ENCODE measurements at places on chromosomes 6 and 20.

- DNase-seq: no peak
These were observed 5.0 kb downstream of the HSF2 start for GRCh38 chr6:122404444-122404843.

DNA sequence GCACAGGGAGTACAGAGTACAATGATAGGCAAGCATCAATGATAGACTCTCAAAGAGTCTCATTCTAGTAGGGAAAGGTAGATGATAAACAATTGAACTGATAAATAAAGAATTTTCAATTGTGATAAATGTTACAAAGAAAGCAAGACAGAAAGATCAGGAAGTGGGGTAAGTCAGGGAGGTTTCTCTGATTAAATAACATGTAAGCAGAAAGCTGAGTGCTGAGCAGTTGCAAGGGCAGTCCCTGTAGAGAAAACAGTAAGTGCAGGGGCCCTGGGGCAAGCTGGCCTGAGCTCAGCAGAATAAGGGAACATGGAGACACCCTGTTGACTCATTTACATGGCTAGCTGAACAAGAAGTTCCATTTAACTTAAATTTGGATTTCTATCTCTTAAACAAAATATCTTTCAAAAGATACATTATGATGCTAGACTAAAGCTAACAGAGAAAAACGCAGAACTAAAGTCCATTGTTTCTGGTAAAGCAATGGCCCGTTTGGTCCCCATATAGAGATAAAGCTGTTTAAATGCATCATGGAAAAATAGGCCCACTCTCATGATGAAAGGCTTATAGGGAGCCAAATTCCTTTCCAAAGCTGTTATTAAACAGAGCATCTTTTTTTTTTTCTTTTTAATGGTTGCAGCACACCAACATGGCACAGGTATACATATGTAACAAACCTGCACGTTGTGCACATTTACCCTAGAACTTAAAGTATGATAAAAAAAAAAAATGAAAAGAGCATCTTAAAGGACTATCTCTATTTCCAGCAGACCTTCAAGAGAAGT, 5.3 kb upstream of the TNFAIP3 start:
- DNase-seq: no peak

GRCh38 chr20:1426231-1426849, 33.5 kb upstream of the FKBP1A start:
- no peak for DNase-seq

DNA sequence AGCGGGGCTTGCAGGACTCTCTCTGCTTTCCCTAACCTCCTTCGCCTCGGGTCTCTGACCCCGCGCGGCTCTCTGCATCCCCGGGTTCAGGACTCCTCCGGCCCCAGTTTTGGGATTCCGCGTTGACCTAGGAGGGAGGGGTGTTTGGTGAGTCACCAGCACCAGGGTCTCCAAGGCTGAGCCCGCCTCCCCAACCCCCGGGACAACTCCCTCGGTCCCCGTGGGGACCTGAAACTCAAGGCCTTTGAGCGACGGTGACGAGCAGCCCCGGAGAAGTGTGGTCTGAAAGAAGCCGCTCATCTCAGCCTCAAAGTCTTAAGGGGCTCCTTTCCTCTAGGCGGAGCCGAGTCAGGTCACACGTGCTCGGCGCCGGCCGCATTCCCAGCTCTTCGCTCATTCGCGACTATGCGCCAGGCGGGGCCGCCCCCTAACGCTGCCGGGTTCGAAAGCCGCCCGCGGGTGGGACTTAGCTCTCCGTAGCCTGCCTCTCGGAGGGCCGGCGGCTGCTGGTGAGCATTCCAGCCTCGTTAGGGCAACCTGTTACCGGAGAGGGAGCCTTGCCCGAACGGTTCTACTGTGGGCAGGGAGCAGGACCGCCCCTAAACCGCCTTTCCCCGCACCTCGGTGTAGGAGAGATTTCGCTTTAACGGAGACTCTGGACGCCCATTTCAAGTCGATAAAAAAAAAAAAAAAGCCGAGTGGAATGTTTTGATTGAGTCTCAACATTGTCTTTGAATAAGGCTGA, 3.0 kb upstream of the PRDM13 start:
- DNase-seq: no peak

DNA sequence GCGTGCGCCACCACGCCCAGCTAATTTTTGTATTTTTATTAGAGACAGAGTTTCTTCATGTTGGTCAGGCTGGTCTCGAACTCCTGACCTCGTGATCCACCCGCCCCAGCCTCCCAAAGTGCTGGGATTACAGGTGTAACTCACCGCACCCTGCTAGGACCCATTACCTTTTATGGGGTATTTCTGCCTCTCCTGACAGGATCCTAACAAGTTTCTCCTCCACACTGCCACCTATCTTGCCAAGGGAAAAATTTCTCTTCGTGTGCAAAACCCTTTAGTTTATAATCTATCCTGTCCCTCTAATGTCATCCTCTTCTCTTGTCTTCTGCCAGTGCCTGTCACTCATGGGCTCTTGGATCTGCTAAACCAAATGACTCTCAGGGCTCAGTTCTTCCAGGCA, 1.9 kb downstream of the STMND1 start:
- no peak for DNase-seq
